ENCODE measurements at places on chromosomes 7 and 10. TPM values are rescaled to one million over a fixed set of nuclear protein-coding genes. Genes with fewer than 3 reads are reported as not detected.

The ADAMTS14 gene
- not detected for total RNA-seq

GRCh38 chr7:85686401-85687181, 499.7 kb upstream of the SEMA3D start:
- DNase-seq = no peak

GRCh38 chr10:103086799-103087198, 106.3 kb downstream of the NT5C2 start:
- DNase-seq = peak; percentile 21

DNA sequence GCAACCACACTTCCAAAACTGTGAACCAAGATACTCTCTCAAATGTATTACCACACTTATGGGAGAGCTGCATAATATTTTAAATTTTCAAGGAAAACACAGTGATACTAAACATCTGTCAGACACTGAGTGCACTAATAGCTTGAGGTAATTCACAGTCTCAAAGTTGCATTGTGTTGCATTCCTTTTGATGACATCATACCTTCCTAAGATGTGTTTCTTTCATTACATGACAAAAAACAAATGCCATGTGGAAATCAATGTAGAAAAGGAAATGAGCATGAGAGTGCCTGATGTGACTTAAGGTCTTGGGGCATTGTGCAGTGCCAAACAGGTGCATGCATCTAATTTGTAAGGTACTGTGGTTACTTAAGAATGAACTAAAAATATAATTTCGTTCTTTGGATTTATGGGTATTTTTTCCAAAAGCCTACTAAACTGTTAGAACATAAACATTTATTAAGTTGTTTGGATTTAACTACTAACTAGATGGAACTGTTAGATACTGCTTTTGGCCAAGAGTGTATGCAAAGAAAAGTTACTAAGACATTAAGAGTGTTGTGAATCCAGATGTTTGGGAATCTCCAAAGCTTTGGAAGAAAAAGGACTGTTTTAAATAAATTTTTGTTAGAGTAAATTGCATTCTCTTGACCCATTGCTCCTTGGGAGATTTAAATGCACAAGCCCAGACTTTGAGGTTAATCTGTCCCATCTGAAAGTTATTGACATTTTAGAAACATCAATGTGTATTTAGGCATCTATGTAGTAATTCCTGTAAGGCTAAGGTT, 496.2 kb upstream of the SEMA3D start:
- DNase-seq = no peak

- DNase-seq = peak; percentile 39
These were observed 14.6 kb downstream of the RSBN1L start for GRCh38 chr7:77710861-77711260.

GRCh38 chr10:45470098-45471012, 96.3 kb downstream of the ALOX5 start:
- DNase-seq = peak; percentile 90

GRCh38 chr7:132216847-132217525, 359.3 kb downstream of the PLXNA4 start:
- DNase-seq = no peak
